MCF 10A (cell line): ENCODE measurements at places on chromosomes 4 and X. TPM values are rescaled to one million over a fixed set of nuclear protein-coding genes. Genes with fewer than 3 reads are reported as not detected.

GRCh38 chr4:170743633-170744032 is 653.9 kb upstream of the AADAT start:
- peaks cover 5% of the 10 kb centered on the region for H3K36me3 ChIP-seq
- H3K4me1 ChIP-seq, result no peaks in the 10 kb centered on the region
- no peak overlapping the region for H3K27ac ChIP-seq
- no peak overlapping the region for H3K4me3 ChIP-seq

GRCh38 chrX:72475338-72475737 is 97.3 kb downstream of the HDAC8 start:
- H3K4me3 ChIP-seq, result no peak overlapping the region
- H3K36me3 ChIP-seq, result peaks cover 10% of the 10 kb centered on the region
- peaks cover 77% of the 10 kb centered on the region for H3K27me3 ChIP-seq
- no peaks in the 10 kb centered on the region for H3K4me1 ChIP-seq

GRCh38 chr4:161823450-161823849 is 340.4 kb downstream of the FSTL5 start:
- H3K27me3 ChIP-seq, result no peaks in the 10 kb centered on the region
- H3K36me3 ChIP-seq, result no peaks in the 10 kb centered on the region
- H3K4me1 ChIP-seq, result peaks cover 5% of the 10 kb centered on the region
- no peak for DNase-seq
- no peak overlapping the region for H3K27ac ChIP-seq
- no peak overlapping the region for H3K4me3 ChIP-seq

- peak; percentile 16 for DNase-seq
- no peak overlapping the region for H3K27ac ChIP-seq
- no peaks in the 10 kb centered on the region for H3K27me3 ChIP-seq
- H3K4me3 ChIP-seq, result no peak overlapping the region
Observed at GRCh38 chr4:123127218-123127617, 204.8 kb upstream of the NUDT6 start.

DNA sequence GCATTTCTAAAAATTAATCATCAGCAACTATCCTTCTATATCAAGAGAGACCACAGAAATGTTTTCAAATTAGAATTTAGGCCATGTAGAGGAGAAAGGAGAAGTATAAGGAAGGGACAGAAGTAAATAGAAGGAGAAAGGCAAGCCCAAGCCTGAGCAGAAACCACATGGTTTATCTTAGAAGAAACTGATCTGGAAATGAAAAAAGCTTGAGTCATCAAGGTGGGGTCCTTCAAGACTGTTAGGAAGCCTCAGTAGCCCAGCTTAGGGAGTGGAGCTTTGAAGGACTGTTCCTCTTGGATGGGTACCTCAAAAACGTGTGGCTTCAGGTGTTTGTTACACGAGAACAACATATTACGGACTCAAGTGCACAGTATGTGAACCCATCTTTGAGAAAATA is 4.5 kb downstream of the BMX start:
- H3K4me1 ChIP-seq, result no peaks in the 10 kb centered on the region
- H3K27me3 ChIP-seq, result peaks cover 50% of the 10 kb centered on the region
- peak overlapping the region; percentile 26 for H3K27ac ChIP-seq
- H3K4me3 ChIP-seq, result no peak overlapping the region
- no peaks in the 10 kb centered on the region for H3K36me3 ChIP-seq
- DNase-seq, result peak; percentile 42

DNA sequence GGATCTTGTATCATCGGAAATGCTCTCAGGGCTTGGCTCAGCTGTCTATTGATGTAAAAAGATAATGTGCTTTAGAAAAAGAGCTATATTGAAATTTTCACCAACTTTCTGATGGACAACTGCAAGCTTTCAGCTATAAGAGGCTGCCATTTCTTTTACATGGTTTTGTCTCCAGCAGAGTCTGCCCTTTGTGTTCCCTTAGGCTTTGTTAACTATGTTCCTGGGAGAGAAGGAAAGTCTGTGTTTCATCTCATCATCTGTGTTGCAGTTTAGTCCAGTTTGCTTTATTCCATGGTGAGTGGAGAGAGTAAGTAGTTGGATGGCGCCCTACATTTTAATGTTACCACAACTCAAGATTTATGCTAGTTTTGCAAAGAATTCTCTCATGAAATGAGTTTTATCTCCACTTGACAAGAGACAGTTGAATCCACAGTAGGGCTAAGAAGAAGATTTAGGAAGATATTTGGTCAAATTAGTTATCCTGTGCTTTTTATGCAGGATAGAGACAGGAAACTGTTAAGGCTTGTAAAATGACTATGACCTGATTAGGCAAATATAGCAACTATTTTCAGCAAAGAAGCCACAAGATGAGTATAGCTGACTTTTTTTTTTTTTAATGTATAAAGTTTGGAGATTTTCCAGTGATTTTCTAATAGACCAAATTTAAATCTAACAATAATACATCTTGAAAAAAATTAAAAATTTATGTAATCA is 16.5 kb downstream of the SEPTIN11 start:
- H3K27ac ChIP-seq, result no peak overlapping the region
- H3K27me3 ChIP-seq, result no peaks in the 10 kb centered on the region
- H3K36me3 ChIP-seq, result peaks cover 7% of the 10 kb centered on the region
- DNase-seq, result no peak
- H3K4me3 ChIP-seq, result no peak overlapping the region

GRCh38 chr4:1843852-1844251 is 12.1 kb downstream of the LETM1 start:
- no peak for DNase-seq
- peaks cover 5% of the 10 kb centered on the region for H3K4me1 ChIP-seq
- H3K4me3 ChIP-seq, result no peak overlapping the region
- no peaks in the 10 kb centered on the region for H3K27me3 ChIP-seq

- peaks cover 5% of the 10 kb centered on the region for H3K36me3 ChIP-seq
- no peaks in the 10 kb centered on the region for H3K27me3 ChIP-seq
- H3K4me3 ChIP-seq, result peak within 1 kb of the TSS; percentile 82
- peaks cover 12% of the 10 kb centered on the region for H3K4me1 ChIP-seq
- peak; percentile 52 for DNase-seq
Observed at GRCh38 chr4:186068581-186069348, at the start of gene TLR3. Gene TLR3, plus strand, starts transcription at chr4:186069156. Its CDS starts 7,464 bp downstream, at chr4:186076620.

GRCh38 chr4:165612936-165613335 is 234.1 kb downstream of the CPE start:
- peaks cover 13% of the 10 kb centered on the region for H3K4me1 ChIP-seq
- no peak overlapping the region for H3K27ac ChIP-seq
- no peak for DNase-seq
- no peak overlapping the region for H3K4me3 ChIP-seq
- H3K36me3 ChIP-seq, result no peaks in the 10 kb centered on the region

- no peaks in the 10 kb centered on the region for H3K4me1 ChIP-seq
- DNase-seq, result peak; percentile 82
- H3K27ac ChIP-seq, result no peak overlapping the region
- H3K36me3 ChIP-seq, result no peaks in the 10 kb centered on the region
- H3K27me3 ChIP-seq, result no peaks in the 10 kb centered on the region
Observed at GRCh38 chr4:11130195-11130970, 298.3 kb downstream of the HS3ST1 start.

GRCh38 chrX:136157187-136157586 is 9.9 kb downstream of the FHL1 start:
- H3K27me3 ChIP-seq, result peaks cover 67% of the 10 kb centered on the region
- no peak for DNase-seq
- H3K4me1 ChIP-seq, result peaks cover 8% of the 10 kb centered on the region
- H3K4me3 ChIP-seq, result no peak overlapping the region
- no peaks in the 10 kb centered on the region for H3K36me3 ChIP-seq

- peaks cover 14% of the 10 kb centered on the region for H3K4me1 ChIP-seq
- no peaks in the 10 kb centered on the region for H3K27me3 ChIP-seq
- peak; percentile 69 for DNase-seq
- no peaks in the 10 kb centered on the region for H3K36me3 ChIP-seq
Observed at GRCh38 chr4:181959121-181959520, 284.1 kb upstream of the TENM3 start.

GRCh38 chr4:102437111-102437510 is 64.0 kb upstream of the NFKB1 start:
- H3K27ac ChIP-seq, result peak overlapping the region; percentile 35
- no peak for DNase-seq
- peaks cover 21% of the 10 kb centered on the region for H3K4me1 ChIP-seq
- no peaks in the 10 kb centered on the region for H3K36me3 ChIP-seq

- DNase-seq, result no peak
- no peak overlapping the region for H3K4me3 ChIP-seq
- H3K36me3 ChIP-seq, result peaks cover 5% of the 10 kb centered on the region
- no peaks in the 10 kb centered on the region for H3K4me1 ChIP-seq
- no peak overlapping the region for H3K27ac ChIP-seq
Observed at GRCh38 chr4:38531141-38531727, 132.8 kb upstream of the KLF3 start.

GRCh38 chrX:40570346-40571093 is 10.2 kb upstream of the ATP6AP2 start:
- no peak for DNase-seq
- H3K4me1 ChIP-seq, result no peaks in the 10 kb centered on the region

- no peaks in the 10 kb centered on the region for H3K27me3 ChIP-seq
- peak; percentile 43 for DNase-seq
- peak overlapping the region; percentile 92 for H3K27ac ChIP-seq
- H3K4me1 ChIP-seq, result peaks cover 13% of the 10 kb centered on the region
Observed at GRCh38 chr4:45120163-45120562, 393.8 kb upstream of the GNPDA2 start.

Gene ARMCX1
- total RNA-seq, result not detected in 2 replicates

Gene ZNF718
- total RNA-seq, result 10.8 and 12.2 TPM in 2 replicates

Gene UNC5C
- total RNA-seq, result not detected in 2 replicates

Gene CTAG1A
- not detected in 2 replicates for total RNA-seq

Gene DCX
- total RNA-seq, result not detected in 2 replicates

Gene MAGIX
- total RNA-seq, result 0.52 and 0.84 TPM in 2 replicates

Gene MAGEB1
- total RNA-seq, result not detected in 2 replicates
